Astrocyte of the spinal cord (primary cell): ENCODE measurements at places on chromosomes 1 and 21.
A peak's percentile ranks its signal among the peaks of the same experiment; 100 is the strongest.

GRCh38 chr1:117612517-117613248 lies 6.8 kb downstream of the TENT5C start:
- peak; percentile 67 for DNase-seq

DNA sequence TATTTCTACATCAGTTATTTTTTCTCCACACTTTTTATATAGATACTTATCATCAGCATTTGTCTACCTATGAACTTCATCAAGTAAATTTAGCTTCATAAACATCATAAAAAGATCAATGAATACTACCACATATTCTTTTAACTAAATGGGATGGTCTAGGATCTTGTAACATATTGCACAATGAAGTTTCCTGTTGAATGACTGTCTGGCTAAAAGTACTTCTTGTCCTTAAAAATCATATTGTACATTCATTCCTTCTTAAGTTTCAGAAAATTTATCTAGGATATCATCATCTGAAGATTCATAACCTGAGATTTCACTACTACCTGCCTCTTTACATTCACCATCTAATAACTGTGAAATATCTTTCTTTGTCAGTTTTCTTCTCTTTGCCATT lies 69.0 kb downstream of the MAGI3 start:
- DNase-seq = no peak

DNA sequence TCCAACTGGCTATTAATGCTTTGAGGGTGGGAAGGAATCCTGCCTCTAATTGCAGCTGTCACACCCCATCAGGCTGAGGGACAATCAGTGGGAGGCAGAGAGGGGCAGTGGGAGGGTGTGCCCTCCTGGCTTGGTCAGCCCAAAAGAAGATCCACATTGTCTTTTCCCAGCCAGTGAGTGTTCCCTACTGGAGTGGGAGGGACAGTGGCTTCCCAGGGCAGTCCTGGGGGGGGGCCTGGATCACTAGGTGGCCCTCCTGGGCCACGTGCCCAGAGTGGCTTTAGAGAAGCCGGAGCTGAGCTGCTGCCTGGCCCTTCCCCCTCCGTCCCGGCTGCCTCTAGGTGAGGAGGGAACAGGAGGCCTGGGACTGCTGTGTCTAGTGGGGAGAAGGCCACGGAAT lies 14.0 kb downstream of the INKA2 start:
- no peak for DNase-seq

DNA sequence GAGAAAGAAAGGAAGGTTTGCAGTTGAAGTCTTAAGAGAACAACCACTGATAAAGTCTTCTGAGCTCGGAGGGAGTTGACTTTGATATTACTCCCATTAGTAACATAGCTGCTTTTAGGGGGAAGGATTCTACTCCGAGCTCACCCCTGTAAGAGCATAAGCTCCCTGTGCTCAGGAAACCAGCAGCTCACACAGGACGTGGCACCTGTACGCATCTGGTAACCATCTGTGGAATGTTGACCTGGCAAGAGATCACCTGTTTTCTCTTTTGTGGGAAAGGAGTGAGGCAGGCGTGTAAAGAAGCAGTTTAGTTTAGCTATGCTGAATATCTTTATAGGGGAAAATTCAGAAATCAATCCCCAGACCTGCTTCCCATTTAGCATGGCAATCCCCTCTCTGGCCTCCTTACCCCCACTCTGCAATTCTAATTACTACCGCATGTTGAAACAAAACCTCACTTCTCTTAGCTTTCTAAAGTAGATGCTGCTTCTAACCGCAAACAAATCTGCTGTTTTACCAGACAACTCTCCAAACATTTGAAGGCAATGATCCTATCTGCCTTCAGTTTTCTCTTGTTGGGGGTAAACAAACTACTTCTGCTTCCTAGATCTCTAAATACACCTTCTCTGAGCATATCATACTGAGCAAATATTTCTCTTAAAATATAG lies 121.8 kb upstream of the KCNK1 start:
- DNase-seq = no peak

DNA sequence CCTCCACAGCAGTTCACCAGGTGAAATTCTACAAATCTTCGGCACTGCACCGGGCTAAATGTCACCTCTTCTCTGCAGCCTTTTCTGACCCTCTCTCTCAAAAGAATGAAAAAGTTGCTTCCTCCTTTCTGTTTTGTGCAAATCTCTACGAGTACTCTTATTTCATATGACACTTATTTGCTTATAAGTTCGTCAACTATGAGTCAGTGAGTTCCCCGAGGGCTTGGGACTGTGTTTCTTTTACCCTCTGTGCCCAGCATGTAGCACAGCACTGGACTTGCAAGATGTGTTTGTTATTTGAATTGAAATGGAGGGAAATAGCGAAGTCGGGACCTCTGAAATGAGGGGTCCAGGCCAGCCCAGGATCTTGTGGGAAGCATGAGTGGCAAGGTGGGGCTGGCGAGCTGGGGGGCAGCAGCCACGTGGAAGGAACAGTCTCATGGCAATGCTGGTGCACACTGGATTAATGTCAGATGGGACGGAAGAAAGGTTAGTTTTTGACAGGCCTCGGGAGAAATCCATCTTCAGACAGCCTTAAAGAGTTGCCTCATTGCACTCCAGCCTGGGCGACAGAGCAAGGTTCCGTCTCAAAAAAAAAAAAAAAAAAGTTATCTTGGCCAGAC lies 6.2 kb downstream of the SLC6A9 start:
- DNase-seq = peak; percentile 64

DNA sequence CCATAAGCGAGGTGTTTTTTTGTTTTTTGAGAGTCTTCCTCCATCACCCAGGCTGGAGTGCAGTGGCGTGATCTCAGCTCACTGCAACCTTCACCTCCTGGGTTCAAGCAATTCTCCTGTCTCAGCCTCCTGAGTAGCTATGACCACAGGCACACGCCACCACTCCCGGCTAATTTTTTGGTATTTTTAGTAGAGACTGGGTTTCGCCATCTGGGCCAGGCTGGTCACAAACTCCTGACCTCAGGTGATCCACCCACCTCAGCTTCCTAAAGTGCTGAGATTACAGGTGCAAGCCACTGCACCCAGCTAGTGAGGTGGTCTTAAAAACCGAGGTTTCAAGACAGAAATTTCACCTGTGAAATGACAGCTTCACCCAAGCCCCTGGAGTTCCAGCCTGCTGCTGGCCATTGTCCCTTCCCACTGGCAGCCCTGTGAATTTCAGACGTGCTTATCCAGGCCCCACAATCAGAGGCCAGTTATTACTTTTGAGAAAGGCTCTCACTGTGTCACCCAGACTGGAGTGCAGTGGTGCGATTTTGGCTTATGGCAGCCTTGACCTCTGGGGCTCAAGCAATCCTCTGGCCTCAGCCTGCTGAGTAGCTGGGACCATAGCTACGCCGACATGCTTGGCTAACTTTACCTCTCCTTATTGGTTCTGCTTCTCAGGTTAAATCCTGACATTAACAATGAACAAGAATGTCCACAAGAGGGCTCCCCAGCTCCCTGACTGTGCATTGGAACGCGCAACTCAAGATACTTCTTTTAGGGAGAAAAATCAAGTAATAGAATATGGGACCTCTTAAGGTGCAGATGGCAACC lies 19.4 kb downstream of the ENO1 start:
- peak; percentile 75 for DNase-seq

DNA sequence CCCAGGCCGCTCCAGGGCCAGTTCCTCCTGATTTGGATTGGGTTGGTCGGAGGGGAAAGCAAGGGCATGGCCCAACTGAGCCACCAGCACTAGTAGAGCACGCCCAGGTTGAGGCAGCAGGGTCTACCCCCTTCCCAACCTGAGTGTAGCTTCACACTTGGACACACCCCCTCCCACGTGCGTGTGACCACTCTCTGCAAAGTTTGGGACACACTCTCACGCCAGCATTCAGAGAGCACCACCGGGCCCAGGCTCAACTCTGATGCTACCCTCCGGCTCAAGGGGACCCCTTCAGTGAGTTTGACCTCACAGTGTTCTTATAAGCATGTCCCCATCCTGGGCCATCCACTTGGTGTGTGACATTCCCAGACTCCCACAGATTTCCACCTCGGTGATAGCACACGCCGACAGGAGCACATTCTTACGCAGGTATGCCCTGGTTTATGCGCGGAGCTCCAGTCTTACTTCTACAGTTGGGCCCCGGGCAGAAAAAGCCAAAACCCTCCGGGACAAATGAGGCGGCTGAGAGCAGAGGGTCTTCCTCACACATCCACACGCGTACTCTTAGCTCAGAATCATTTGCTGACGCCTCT lies 3.0 kb upstream of the DMRTA2 start:
- no peak for DNase-seq

DNA sequence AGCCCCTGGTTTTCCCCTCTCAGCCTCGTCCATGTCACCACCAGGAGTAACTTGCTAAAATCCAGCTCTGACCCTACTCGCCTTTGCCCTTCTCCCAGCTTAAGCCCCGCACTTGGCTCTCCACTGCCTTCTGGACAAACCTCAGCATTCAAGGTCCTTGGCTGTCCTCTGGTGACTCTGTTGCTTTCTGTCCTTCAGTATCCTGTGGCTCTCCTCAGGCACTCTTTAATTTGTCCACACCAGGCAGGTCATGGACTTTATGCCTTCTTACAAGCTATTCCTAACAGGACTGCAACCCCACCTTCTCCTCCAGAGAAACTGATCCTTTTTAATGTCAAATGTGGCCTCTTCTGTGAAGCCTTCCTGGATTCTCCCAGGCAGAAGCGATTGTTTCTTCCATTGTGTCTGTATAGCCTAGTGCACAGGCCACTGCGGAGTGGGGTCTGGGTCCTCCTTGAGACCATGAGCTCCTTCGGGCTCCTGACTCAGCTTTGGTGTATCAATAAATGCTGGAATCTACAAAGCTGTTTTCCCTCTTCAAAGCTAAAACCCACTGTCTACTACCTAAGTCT lies 26.7 kb upstream of the CTPS1 start:
- no peak for DNase-seq

DNA sequence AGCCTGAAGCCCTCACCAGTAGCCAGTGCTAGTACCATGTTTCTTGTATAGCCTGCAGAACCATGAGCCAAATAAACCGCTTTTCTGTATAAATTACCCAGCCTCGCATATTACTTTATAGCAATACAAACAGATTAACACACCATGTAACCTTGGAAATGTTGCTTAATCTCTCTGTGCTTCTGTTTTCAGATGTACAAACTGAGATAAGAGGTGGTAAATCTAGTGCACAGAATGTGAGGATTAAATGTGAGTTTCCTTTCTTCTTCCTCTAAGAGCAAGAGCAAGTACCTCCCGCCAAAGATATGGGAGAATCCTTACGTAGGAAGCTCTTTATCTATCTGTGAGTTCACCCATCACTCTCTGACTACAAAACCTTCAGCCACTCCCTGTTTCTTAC lies 128.4 kb downstream of the HIVEP3 start:
- DNase-seq = no peak

DNA sequence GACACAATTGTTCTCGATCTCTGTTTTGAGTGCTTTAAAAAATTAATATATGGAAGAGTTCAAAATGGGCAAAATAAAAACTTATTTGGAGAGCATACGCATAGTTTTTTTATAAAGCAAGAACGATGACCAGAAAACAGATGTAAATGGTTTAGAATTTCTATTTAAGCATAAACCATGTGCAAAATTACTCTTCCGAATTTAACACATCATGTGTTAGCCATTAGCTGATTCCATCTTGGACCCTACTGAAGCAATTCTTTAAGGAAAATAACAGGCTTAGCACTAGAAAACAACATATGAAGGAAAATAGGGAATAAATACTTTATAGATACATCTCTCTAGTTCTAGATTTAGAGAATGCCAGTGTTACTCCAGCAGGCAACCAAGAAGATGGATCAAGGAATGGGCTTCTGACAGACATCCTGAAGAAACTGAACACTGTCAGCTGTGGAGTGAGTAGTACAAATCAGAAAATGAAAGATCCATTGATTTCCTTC lies 26.7 kb downstream of the CDC7 start:
- DNase-seq = no peak

GRCh38 chr1:77200806-77201205 lies 18.4 kb downstream of the PIGK start:
- DNase-seq = peak; percentile 9

GRCh38 chr1:20787840-20788795 lies 1.0 kb upstream of the HP1BP3 start:
- DNase-seq = peak; percentile 70

DNA sequence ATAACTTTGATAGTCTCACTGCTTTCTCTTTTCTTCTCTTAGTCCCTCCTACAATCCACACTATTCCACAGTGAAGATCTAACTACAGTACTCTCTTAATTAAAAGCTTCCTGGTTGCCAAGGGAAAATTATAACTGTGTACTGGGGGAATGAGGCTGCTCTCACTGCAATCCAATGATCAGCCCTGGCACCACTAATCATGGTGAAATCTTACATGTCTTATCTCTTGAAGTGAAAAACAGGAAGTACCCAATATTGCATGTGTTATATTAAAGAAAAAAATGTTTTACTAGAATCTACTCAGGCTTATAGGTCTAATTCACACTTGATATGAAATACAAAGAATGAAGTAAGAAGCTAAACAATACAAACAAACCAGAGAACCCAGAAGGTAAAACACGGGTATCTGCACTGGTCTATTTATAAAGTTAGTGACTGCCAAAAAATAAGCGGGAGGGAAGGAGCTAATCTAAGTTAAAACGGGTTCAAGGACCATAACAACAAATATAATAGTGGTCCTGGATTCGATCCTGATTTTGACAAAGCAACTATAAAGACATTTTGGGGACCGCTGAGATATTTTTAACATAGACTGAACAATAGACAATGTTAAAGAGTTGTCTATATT lies 57.5 kb downstream of the RGS2 start:
- DNase-seq = no peak

GRCh38 chr1:163072658-163073057 lies 3.5 kb downstream of the RGS4 start:
- DNase-seq = peak; percentile 50

DNA sequence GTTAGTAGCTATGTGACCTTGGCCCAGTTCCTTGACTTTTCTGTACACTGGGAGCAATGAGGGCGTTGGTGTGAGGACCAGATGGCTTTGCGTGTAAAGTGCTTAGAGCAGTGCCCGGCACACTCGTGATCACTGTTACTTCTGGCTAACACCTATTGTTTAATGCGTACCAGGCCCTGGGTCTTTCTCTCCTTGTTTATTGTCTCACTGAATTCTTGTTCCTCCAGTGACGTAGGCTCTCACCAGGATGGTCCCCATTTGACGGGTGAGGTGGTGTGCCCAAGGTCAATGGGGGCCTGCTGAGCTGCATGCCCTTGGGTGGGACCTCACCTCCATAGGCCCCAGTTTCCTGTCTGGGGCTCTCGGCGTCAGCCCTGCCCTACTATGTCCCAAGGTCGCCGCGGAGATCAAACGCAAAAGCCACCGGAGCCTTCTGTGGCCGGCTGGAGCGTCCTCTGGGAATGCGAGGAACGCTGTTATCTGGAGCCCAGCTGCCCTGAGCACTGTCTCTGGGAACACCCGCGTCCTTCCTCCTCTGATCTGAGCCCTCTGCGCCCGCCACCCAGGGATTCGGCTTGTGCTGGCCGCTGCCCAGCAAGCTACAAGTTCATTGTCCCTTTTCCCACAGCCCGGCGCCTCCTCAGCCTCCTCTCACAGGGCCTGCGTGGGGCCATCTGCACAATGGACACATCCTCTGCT lies 28.9 kb downstream of the ALPL start:
- DNase-seq = peak; percentile 66

DNA sequence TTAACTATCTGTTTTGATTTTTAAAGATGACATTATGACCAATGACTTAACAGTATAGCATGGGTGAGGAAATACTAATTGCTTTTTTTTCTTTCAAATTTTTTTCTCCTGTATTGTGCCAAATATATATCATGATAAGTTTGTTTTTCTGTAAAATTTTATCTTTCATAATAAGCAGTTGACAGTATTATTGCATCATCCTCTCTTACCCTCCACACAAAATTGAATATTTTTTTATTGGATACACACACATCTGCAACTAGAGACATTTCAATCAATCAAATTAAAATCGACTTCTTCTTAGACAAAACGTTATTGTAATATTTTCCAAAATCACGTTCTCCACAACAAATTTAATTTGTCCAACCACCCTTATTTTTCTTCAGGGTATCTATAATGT lies 330.4 kb upstream of the BRINP3 start:
- DNase-seq = no peak
